ENCODE measurements at places on chromosomes 1 and 21. TPM values are rescaled to one million over a fixed set of nuclear protein-coding genes. Genes with fewer than 3 reads are reported as not detected.

Gene CHRNB2
- not detected for total RNA-seq

Gene PTPN14
- 63.8 TPM for total RNA-seq

Gene PSMA5
- 20.1 TPM for total RNA-seq

Gene SELP
- total RNA-seq, result 9.3 TPM

Gene RO60
- total RNA-seq, result 124 TPM

Gene LENEP
- total RNA-seq, result not detected

Gene HSD11B1
- total RNA-seq, result 15.7 TPM

Gene NUP210L
- 0.41 TPM for total RNA-seq

Gene CRB1
- total RNA-seq, result not detected

Gene LRRC53
- not detected for total RNA-seq

Gene CHI3L2
- total RNA-seq, result 5.9 TPM

Gene SEC16B
- 4.2 TPM for total RNA-seq

Gene NHLH1
- 0.14 TPM for total RNA-seq

Gene ORC1
- total RNA-seq, result 0.95 TPM

DNA sequence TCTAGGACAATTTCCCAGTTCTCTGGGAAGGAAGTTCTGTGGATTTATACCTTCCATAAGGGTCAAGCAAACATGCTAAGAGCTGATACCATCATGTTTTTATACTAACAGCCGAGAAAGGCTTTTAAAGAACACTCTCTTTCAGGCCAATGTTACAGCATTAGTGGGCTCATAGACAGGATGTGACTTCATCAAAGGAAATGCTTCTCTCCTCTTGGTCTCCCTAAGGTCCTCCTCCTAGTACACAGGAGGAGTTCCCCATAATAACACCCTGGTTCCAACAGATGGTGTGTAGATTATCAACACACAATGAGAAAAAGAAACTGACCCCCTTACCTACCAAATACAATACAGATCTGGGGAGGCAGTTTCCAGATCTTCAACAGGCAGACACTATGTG lies 26.7 kb upstream of the GLIS1 start:
- no peak for DNase-seq

- no peak for DNase-seq
These were observed 29.2 kb downstream of the CDCA8 start for GRCh38 chr1:37721565-37721964.

GRCh38 chr1:70627910-70628309 lies 216.8 kb downstream of the CTH start:
- DNase-seq, result no peak

DNA sequence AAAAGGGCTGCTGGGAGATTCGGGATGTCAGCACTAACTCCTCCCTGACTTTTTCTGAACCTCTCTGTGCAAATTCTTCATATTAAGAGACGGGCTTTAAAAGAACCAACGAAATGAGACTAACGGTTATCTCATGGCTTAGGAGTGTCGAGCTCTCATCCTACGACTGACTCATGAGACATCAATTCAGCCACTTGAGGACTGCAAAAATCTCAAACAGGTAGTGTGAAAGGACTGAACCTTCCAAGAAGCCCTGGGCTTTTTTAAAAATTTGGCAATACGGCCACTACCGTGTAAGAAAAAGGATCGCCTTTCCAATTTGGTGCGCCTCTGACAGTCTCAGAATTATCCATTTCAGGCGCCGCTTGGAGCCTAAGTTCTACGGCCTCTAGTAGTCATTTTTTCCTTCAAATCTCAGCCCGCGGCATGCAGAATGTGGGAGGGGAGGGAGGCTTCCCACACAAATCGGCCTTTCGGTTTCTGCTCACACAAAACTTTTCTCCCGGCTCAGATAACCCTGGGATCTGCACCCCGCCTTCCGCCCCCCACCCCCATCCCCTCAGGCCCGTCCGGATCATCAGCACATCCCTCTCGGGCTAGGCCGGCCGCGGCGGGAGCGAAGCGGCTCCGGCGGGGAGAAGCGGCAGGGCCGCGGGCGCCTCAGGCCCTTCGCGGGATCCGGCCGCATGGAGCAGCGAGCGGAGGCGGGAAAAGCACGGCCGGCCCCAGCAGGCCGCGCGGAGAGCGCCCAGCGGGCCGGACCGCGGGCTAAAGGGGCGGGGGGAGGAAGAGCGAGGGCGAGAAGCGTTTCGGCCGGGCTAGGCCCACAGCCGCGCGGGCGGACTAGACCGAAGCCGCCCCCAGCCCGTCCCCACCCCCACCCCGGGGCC lies 618 bp downstream of the HNRNPR start:
- no peak for DNase-seq

DNA sequence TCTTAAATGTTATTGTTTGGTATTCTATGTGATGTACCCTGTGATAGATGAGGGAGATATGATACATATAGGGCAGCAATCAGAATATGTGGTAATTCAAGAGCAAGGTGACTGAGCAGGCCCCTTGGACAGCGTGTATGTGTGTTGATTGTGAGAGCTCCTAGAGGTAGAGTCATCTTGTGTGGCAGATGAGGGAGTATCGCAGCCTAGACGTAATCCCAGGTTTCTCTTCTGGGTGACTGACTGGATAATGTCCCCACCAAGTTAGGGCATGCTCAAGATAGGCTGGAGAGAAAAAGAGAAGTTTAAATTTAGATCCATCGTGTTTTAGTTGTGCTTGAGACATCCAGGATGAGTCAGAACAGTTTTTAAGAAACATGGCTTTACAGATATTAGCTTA lies 185.3 kb downstream of the ZP4 start:
- no peak for DNase-seq

- DNase-seq, result no peak
These were observed 2.6 kb upstream of the TAGLN2 start for GRCh38 chr1:159927849-159928431.

DNA sequence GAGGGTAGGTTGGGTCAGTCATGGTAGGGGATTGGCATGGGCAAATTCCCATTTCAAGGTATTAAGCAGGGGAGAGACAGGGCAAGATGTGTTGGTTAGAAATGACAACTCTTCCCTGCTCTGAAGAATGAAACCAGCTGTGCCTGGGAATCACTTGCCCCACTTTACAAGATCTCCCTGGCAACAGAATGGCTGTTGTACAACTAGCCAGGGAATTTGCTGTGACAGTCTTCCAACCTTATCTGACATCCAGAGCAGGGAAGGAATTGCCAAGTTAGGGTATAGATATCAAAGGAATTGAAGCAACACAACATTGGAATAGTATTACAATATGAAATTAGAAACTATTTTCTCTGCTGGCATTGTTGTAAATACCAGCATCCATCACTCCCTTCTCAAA lies 154.7 kb downstream of the CACNA1E start:
- no peak for DNase-seq

GRCh38 chr1:43271186-43272118 lies 1.7 kb downstream of the TMEM125 start:
- DNase-seq, result no peak

DNA sequence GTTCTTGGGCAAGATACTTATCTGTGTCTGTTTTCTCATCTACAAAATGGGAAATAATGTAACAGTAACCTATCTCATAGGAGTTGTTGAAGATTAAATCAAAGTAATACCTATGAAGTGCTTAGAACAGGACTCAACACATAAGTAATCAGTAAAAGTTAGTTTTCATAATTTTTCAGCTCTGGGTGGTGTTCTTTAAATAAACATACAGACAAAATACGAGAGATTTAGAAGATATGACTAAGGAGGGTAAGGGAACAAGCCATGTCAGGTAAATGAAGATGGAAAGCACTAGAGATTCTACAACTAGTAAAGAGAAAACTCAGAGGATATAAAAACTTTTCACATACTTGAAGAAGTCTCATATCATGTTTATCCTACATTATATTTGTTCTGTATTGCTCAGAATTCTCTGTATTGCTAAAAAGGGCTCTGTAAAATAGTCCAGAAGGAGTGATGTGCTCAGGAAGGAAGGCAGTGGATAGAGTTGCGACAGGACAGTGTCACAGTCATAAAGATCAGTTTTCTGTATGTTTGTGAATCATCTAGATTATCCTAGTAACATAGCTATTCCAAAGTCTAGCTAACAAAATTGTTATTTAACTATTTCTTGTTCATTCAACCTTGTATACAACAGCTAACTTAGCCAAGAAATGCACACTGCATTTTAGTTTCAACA lies 16.0 kb downstream of the LIN9 start:
- no peak for DNase-seq

- DNase-seq, result no peak
These were observed 99.2 kb upstream of the GNG4 start for GRCh38 chr1:235748747-235749146.

- DNase-seq, result no peak
These were observed 93.8 kb downstream of the LAMC2 start for GRCh38 chr1:183279835-183280234.

DNA sequence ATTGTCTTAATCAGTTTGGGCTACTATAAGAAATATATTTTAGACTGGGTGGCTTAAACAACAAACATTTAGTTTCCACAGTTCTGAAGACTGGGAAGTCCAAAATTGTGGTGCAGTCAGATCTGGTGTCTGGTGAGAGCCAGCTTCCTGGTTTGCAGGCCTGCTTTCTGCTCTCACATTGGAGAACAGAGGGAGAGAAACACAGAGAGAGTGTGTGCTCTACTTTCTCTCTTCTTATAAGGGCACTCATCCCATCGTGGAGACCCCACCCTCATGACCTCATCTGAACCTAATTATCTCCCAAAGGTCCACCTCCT lies 4.1 kb downstream of the LEPR start:
- DNase-seq, result no peak

DNA sequence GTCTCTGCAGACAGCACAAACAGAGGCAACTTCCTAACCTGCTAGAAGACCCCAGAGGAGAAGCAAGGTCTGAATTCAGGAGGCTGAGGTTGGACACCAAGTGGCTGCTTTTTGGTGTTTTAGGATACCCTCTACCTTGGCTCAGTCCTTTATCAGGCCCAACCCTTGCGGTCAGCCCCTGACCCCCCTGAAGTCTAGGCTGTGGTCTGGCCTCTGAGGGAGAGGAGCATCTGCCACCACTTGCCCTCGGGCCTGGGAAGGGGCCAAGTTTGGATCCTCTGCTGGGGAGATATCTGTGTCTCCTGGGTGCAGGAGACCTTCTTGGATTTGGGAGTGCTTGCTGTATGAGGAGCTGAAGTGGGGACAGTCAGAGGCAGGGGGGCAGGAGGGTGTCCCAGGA lies 21.0 kb downstream of the EDN2 start:
- DNase-seq, result no peak

DNA sequence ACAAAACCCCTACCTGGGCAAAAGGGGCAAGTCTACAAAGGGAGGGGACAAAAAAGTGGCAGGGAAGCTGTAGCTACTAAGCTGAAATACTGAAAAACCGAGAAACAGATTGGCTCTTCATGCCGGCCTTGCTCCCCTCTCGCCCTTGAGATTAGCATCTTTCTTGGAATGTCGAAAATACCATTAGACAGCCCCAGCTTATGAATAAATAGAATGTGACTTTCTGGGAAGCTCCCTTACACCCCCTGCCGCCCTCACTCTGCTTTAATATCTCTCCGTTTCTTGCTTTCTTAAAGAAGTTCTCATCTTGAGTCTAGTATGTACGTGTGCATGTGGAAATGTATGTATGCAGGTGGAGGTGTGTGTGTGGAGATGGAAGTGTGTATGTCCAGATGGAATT lies 14.1 kb downstream of the TRAF3IP3 start:
- DNase-seq, result no peak

DNA sequence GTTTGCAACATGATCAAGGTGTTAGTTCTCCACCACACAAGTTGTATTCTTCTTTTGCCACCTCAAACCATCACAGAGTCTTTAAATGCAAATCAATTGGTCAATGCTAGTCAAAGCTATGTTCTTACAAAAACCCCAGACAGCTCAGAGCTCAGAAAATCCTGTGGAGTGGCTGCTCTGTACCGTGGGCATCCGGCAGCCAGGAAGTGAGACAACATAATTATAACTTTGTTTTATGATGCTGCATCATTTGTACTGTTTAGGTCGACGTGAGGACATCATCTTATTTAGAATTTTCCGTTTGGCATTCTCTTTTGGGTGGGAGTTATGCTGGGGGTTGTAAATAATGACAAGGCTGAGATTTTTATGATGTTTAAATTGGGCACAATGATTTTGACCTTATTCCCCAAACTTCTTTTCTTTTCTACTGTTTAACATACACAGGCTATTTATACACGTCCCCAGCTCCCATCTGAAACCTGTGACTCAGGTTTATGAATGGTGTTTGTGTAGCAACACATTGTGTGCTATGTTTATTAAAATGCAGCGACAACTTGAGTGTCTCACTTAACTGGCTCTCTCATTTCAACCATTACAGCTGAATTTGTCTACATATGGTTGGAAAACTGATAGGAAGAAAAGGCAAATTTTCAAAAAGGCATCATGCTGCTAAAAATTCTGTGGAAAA lies 124.0 kb downstream of the CNIH3 start:
- DNase-seq, result no peak

- no peak for DNase-seq
These were observed 330.3 kb downstream of the ZNF326 start for GRCh38 chr1:90325168-90325567.

DNA sequence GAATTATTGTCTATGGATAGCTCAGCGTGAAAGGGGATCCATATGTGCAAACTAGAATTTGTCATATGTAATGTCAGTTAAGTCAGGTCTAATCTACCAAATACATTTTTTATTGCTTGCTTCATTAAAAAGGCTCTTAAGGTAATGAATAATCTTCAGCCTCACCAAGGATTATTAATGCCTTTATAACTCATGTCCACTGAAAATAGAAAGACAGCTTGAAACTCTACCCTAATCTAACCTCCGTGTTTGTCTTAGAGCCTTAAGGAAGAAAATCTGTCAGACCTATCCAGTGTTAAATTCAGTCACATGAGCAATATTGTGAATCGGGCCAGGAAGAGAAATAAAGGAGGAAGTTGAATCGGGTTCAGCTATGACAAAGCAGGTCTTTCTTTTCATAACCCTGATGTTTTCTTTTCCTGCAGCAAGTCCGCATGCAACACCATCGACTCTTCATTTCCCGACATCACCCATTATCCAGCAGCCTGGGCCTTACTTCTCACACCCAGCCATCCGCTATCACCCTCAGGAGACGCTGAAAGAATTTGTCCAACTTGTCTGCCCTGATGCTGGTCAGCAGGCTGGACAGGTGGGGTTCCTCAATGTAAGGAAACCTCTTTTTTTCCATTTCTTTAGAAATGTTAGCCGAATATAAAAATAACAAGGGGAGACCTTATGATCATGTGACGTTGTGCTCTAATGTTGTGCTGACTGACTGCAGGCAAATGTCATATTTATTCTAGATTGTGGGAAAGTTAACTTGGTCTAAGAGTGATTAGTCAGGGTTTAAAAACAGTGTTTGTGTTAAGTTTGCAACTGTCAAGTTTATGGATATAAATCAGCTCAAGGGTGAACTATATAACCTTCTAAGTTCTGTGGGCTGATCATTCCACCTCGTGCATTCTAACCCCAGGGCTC lies 321.0 kb downstream of the TM2D1 start:
- no peak for DNase-seq

GRCh38 chr1:16315437-16315836 lies 36.8 kb downstream of the FBXO42 start:
- DNase-seq, result no peak

GRCh38 chr1:228784181-228784580 lies 48.9 kb downstream of the RHOU start:
- no peak for DNase-seq
